ENCODE measurements at places on chromosomes 5 and 9.

DNA sequence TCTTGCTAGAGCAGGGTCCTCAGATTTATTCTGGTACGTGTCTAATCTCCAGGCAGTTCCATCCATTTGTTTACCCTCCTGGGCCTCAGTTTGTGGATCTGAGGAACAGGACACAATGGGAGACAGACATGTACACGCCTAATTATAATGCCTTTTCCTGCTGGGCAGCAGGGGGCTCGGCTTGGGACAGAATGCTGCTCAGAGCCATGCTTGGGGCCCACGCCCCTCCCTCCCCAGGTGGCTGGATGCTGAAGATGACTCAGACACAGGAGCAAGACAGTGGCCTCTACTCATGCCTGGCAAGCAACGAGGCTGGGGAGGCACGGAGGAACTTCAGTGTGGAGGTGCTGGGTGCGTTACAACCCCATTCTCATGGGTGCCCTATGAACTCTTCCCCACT lies 72.7 kb upstream of the ASS1 start:
- DNase-seq = no peak

DNA sequence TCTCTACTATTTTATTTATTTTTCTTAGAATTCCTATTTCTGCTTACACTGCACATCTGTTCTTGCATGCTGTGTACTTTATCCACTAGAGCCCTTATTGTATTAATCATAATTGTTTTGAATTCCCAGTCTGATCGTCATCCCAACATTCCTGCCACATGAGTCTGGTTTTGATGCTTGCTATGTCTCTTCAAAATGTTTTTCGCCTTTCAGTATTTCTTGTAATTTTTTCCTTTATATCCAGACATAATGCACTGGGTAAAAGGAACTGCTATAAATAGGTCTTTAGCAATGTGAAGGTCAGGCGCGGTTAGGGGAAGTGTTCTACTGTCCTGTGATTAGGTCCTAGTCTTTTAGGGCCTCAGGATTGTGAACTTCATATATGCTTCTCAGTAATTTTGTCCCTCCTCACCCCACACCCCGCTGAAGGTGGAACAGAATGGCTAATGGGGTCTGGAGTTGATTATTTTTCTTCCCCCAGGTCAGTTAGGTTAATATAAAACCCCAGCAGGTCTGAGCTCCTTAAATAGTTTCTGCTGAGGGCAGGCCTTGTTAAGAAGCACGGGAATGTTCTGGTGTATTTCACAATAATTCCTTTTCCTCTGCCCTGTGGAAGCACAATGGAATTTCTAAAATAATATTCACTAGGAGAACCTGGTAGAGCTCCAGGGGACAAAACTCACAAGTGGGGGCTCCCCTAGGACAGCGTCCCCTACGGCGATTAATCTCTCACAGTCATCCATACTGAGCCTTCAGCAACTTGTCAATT lies 146.6 kb upstream of the TUT7 start:
- DNase-seq = no peak

- DNase-seq = no peak
Observed at GRCh38 chr9:76004526-76004925, 114.1 kb downstream of the PCSK5 start.

GRCh38 chr9:92158097-92158601 lies 42.9 kb upstream of the SPTLC1 start:
- no peak for DNase-seq

GRCh38 chr5:157766902-157767301 lies 23.4 kb downstream of the LSM11 start:
- DNase-seq = no peak

- peak; percentile 83 for DNase-seq
Observed at GRCh38 chr9:78121488-78121887, 89.9 kb upstream of the GNAQ start.

GRCh38 chr5:59786334-59786805 lies 107.2 kb downstream of the PDE4D start:
- DNase-seq = no peak

All from H1 (cell line).